GM23338 (cell line): ENCODE measurements at places on chromosomes 2 and 18. TPM values are rescaled to one million over a fixed set of nuclear protein-coding genes. Genes with fewer than 3 reads are reported as not detected.

DNA sequence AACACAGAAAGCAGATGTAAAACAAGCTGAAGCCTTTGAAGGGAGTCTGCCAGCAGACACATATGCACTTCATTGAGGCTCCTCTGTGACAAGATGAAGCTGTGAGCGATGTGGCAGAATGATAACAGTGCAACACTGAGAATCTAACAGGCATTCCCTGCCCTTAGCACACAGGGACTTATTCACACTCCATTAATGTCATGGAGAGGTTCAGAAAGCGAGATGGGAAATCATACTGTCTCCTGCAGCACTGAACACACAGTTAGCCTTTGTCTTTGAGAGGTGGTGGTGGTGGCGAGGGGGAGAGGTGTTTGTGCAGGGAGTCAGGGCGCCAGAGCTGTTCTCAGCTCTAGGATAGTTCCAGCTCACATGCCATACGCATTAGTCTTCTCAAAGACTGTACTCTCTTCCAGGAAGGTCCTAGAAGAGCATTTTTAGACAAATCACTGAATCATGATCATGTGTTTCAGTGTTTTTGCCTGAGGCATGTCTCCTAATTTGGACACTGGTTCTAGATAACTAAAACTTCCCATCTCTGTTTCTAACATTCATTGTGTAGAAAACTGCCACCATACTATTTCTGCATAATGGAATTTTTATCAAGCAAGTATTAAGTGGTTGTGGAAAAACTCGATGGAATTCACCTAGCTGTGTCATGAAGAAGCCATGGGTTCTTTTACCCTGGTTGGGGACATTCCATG lies 93.5 kb upstream of the ITGB6 start:
- no peaks in the 10 kb centered on the region for H3K4me1 ChIP-seq
- no peaks in the 10 kb centered on the region for H3K27me3 ChIP-seq
- no peak overlapping the region for H3K4me3 ChIP-seq
- no peak for DNase-seq
- no peak overlapping the region for H3K27ac ChIP-seq

HNMT gene
- 3.4 and 5.7 TPM in 2 replicates for total RNA-seq

- no peaks in the 10 kb centered on the region for H3K4me1 ChIP-seq
- H3K4me3 ChIP-seq = no peak overlapping the region
- H3K36me3 ChIP-seq = no peaks in the 10 kb centered on the region
- no peak overlapping the region for H3K27ac ChIP-seq
- H3K27me3 ChIP-seq = no peaks in the 10 kb centered on the region
- DNase-seq = peak; percentile 50
These were observed 294.6 kb downstream of the RDH14 start for GRCh38 chr2:18265614-18266586.

DNA sequence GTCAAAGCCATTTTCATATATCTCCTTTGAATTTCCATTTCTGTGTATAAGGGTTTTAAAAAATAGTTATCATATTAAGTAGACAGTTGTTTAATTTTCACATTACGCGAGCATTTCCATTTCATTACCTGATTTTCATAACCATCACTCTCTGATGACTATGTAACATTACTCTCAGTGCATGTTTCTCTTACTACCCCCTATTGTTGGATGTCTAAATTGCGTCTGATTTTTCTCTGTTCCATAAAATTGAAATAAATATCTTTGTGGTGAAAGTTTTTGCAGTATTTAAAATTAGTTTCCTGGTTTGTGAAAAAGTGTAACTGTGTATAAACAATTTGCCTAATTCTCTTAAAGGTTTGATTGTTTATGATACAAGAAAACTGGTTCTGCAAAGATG lies 123.8 kb downstream of the MYO1B start:
- H3K4me3 ChIP-seq = no peak overlapping the region
- 0 out of 2 replicates have a peak, but pooled peaks cover 2% of the 10 kb centered on the region for H3K36me3 ChIP-seq
- no peaks in the 10 kb centered on the region for H3K27me3 ChIP-seq
- no peak for DNase-seq
- no peaks in the 10 kb centered on the region for H3K4me1 ChIP-seq

DNA sequence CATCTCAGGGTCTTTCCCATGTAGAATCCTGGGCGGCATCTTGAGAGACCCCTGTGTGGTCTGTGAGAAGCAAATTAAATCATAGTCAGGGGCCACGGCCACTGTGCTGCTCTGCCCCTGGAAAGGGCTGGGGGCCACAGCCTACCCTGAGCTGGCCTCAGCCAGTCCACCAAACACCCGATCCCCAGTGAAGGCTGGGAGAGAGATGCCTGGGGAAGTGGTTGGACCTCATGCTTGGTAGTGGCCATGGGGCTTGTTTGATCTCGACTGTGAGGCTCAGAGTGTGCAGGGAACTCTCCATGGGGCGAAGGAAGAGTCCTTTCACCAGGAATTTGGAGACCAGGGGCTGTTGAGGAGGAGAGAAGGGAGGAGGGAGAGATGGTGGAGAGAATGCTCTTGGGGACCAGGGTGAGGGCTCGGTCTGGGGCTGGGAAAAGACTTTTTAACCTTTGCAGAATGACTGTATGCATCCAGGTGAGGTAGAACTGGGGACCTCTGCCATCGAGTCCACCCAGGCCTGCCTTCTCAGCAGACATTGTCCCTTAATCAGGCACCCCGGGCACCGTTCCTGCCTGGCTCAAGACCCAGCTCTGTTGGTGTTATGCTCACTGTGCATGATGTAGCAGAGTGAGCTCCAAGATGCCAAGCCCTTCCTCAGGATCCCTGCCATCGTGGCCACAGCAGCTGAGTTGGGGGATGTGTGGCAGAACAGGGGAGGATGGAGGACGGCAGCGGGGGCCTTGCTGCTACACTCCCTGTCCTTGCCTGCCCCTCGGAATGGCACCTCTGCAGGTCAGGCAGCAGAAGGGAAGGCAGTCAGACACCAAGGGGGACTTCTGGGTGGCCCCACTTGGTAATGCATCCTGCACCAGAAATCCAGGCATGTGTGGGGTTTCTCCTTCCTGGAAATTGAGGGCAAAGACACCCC lies 249.9 kb downstream of the DYSF start:
- no peak overlapping the region for H3K4me3 ChIP-seq
- no peak overlapping the region for H3K27ac ChIP-seq
- no peaks in the 10 kb centered on the region for H3K27me3 ChIP-seq
- no peaks in the 10 kb centered on the region for H3K36me3 ChIP-seq
- no peaks in the 10 kb centered on the region for H3K4me1 ChIP-seq

- H3K36me3 ChIP-seq = no peaks in the 10 kb centered on the region
- H3K27me3 ChIP-seq = no peaks in the 10 kb centered on the region
- DNase-seq = no peak
- no peak overlapping the region for H3K4me3 ChIP-seq
These were observed 156.3 kb downstream of the TTC32 start for GRCh38 chr2:19745318-19746136.

IL36B gene
- not detected in 2 replicates for total RNA-seq

LAMA1 gene
- total RNA-seq = 47.6 and 52.3 TPM in 2 replicates
